CD4-positive, alpha-beta T cell treated with Interferon alpha-2 for 1 hour (primary cell): ENCODE measurements at places on chromosomes 16 and 17.

- DNase-seq, result no peak
These were observed 87.2 kb upstream of the SMIM36 start for GRCh38 chr17:55598495-55598894.

GRCh38 chr17:60145006-60145935, 4.5 kb upstream of the CA4 start:
- DNase-seq, result no peak

GRCh38 chr17:78883533-78884131, 19.4 kb downstream of the CEP295NL start:
- DNase-seq, result peak; percentile 19

GRCh38 chr16:83581994-83582747, 225.6 kb upstream of the HSBP1 start:
- no peak for DNase-seq

DNA sequence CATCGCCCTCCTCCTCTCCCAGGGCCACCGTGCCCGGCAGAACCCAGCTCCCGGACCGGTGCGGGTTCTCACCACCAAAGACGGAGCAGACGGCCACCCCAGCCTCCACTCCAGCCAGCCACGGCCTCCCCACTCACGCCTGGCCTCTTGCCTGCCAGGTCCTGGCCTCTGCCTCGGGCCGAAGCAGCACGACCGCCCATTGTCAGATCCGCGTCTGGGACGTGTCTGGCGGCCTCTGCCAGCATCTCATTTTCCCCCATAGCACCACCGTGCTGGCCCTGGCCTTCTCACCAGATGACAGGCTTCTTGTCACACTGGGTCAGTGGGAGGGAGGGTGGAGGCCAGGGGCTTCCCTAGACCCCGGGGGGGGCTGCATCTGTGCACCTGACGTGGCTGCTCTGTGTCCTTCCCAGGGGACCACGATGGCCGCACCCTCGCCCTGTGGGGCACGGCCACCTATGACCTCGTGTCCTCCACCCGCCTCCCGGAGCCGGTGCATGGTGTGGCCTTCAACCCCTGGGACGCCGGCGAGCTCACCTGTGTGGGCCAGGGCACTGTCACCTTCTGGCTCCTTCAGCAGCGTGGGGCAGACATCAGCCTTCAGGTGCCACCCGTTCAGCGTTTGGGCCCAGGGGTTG, 6.6 kb upstream of the RHOT2 start:
- no peak for DNase-seq

DNA sequence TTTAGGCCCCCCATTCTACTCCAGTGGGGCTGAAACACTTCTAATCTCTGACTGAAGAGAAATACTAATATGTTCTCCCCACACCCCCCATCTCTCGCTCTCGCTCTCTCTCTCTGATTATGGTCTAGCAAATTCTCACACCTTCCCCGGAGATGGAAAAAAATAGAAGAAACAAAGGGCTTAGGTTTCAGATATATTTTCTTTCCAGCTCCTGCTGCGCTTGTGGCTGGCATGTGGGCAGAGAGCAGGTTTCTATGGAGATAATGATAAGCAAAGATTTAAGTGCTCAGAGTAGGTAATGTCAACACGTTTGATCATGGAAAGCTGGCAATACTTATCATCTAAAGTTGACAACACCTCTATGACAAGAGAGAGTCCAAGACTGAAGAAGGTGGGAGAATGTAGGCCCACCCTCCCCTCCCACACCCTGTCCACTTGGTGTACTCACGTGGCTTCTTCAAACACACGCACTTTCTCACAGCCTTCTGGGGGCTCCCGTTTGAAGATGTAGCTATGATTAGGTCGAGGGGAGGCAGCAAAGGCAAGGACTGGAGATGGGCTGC, 8.0 kb upstream of the SLC35B1 start:
- peak; percentile 55 for DNase-seq

- DNase-seq, result no peak
These were observed 40.8 kb downstream of the KANSL1 start for GRCh38 chr17:46152423-46152822.

GRCh38 chr16:75002474-75002873, 3.6 kb downstream of the ZNRF1 start:
- no peak for DNase-seq

GRCh38 chr17:14752011-14752410, 451.1 kb downstream of the HS3ST3B1 start:
- no peak for DNase-seq

DNA sequence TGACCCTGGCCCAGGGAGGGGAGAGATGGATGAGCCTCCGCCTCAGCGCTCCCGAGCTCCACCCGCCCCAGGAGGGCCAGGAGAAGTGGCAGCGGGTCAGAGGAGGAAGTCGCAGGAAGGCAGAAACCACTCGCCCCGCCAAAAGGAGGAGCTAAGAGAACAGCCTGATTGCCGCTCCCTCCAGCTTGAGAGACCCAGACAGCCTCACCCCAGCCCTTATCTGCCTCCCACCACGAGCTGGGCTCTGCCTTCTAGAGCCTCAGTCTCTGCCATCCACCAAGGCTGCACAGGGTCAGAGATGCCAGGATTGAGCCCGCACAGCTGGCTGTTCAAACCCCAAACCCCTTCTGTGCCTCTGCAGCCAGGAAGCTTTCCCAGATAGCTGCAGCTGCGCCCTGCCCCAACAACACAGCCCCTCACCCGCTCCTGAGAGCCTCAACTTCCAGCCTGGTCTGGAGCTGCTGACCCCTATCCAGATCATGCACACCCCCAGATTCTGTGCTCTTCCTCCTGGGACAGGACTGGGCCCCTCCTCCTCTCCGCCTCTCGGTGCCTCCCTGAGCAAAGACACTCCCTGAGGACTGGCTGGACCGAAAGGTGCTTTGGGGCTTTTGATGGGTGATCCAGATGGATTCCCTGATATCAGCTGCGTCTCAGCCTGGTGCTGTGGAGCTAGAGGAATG, 1.0 kb upstream of the ATP2A3 start:
- peak; percentile 65 for DNase-seq

DNA sequence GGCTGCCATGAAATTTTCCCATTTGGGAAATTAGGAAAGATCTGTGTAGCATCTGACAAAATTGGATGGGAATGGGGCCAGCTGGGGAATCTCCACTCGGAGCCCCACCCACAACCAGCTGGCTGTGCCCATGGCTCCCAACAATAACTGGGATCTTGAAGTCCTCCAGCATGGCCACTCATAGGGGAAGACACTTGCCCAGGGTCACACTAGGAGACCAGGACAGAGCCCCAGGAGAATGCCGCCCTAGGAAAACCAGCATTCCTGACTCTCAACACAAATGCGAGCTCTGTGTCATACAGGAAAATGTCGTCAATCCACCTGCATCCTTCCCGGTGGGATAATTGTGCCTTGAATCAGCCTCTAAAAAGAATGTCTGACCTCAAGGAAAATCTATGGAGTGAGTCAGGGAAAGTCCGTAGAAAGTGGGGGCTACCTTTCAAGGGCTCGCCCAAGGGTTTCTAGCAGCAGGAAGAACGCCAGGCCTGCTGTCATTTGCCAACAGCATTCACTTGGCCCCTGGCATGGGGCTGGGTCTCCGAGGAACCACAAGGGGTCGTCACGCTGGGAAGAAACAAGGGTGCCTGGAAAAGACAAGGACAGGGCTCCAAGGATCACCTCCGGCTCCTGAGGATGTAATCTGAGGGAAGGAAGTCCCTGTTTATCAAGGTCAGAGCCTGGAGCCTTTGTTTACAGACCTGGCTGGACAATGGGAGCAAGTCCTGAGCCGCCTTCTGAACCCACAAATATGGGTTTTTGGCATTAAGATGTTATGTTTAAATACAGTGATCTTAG, 15.9 kb downstream of the CDH5 start:
- no peak for DNase-seq

DNA sequence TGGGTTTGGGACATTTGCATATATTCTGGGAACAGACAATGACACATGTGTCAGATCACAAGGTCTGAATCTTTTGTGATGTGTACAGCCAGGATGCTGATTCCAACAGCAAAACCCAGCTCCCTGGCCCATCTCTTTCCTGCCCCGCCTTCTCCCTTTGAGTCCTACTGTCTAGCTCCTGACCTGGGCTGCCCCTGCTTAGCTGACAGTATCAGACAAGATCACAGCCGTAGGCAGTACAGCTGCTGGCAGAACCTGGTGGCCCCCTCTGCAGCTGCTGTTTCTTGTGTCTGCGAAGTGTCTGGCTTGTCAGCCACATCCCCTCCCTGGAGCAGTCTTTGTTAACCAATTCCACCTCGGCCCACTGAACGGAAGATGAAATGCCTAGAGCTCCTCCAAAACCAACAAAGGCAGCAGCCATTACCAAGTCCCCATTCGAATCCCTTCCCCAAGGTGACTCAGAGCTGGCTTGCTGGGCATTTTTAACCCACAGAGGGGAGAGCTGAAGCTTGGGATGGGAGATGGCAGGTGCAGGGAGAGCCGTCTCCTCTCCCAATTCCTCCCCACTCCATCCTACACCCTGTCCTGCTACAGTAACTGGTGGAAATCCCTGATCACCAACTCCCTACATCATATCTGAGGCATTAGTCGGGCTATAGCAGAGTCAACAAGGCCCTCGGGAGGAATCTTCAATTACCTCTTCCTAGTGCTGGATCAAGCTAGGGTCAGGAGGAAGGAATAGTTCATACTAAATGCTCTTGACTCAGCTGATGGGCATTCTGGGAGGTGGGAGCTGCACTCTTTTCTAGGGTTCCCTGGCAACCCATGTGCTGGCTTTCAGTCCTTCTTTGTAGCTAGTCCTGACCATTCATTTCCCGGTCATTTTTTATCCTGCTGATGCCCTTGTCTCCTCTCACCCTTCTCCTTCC, 5.8 kb downstream of the PIPOX start:
- DNase-seq, result no peak

DNA sequence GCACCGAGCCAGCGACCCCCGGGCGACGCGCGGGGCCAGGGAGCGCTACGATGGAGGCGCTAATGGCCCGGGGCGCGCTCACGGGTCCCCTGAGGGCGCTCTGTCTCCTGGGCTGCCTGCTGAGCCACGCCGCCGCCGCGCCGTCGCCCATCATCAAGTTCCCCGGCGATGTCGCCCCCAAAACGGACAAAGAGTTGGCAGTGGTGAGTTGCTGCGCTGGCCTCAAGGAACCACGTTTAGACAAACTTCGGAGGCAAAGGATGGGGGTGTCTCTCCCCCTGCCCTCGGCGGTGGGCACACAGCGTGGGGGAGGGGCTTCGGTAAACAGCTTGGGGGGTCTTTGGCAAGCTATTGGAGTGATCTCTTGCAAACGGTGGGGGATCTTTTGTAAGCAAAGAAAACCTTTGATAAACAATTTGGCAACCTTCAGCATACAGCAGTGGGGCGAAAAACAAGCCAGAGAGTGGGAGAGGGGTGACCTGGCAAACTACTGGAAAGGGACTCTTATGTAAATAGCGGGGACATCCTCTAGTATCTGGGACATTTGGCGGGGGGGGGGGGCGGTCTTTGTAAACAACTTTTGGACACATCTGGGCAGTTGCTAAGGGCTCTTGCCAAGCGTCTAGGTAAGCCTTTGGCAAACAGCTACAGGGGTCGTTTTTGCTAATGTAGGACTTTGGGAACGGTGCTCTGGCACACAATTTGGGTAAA, 587 bp downstream of the MMP2 start:
- DNase-seq, result no peak

DNA sequence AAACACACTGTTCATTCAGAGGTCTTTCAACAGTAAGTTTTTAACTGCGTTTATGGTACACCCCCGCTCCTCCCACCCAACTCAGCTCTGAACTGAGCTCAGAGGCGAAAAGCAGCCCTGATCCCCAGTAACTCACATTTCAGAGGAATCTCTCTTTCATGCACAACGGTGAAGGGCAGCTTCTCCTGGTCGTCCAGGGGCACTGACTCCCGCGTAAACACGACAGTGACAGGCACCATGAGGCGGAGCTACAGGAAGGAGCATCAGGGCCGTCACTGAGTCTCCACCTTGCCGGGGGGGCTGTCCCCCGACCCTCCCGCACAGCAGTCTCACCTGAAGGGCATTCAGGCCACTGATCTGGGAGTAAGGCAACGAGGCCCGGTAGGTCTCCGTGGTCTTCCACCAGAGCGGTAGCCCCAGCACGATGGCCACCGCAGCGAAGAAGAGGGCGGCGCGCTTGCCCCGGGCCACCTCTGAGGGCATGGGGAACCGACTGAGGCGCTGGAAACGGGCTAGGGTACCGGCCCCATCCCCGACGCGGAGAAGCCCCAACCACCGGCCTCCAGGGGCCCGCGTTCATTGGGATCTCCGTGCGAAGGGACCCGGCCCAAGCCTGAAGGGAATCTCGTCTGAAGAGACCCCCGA, 486 bp downstream of the PIGS start:
- DNase-seq, result peak; percentile 22

DNA sequence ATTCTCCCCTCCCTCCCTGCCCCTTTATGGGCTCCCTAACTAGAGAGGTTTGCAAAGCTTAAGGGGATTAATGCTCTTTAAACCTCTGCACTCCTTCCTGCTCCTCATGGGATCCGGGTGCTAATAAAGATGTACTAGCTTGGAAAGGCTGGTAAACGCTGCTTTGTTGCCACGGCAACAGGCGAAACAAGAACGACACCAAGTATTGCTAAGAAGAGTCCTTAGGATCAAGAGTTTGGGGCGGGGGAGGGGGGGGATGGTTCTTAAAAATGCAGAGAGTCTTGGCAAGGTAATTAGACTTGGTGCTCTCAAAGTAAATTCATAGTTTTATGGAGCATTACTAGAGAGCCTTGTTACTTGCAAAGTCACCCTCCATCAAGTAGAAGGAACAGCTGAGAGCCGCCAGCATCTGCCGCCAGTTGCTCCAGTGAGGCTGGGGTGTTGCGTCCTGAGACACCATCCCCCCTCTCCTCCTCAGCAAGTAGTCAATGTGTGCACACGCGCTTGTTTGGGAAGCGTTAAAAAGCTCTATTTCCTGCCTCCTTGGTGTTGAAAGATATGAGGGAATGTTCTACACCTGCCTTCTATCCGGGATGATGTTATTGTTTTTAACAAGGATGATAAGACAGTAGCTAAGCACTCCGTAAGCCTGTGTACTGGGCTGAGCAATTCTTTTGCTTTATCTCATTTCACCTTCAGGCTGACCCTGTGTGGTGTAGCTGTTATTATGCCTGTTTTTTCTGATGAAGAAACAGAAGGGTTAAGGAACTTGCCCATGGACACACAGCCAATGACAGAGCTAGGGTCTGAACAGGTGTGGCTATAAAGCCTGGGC, 190.9 kb downstream of the CCDC182 start:
- no peak for DNase-seq

GRCh38 chr16:28183930-28184329, 27.8 kb downstream of the XPO6 start:
- no peak for DNase-seq

GRCh38 chr17:2703181-2703580, 8.4 kb downstream of the CLUH start:
- DNase-seq, result no peak
